Fibroblast of lung (primary cell): ENCODE measurements at places on chromosomes 6 and 20. TPM values are rescaled to one million over a fixed set of nuclear protein-coding genes. Genes with fewer than 3 reads are reported as not detected.

Gene ARMH2
- not detected in 2 replicates for total RNA-seq

Gene TRDN
- total RNA-seq: not detected in 2 replicates

Gene COMMD7
- total RNA-seq: 26.7 and 39.6 TPM in 2 replicates

Gene NRSN1
- total RNA-seq: not detected in 2 replicates

Gene SNPH
- total RNA-seq: 9.5 and 18.5 TPM in 2 replicates

Gene PSMA7
- 234 and 274 TPM in 2 replicates for total RNA-seq

Gene HDAC2
- 50.3 and 64.9 TPM in 2 replicates for total RNA-seq

Gene ADGRF1
- total RNA-seq: not detected in 2 replicates

GRCh38 chr6:88304520-88304919, 138.4 kb upstream of the CNR1 start:
- DNase-seq: no peak

- DNase-seq: peak; percentile 17
These were observed 44.9 kb downstream of the ADAT2 start for GRCh38 chr6:143405373-143406154.

GRCh38 chr6:12537389-12537788, 179.2 kb upstream of the PHACTR1 start:
- DNase-seq: no peak

DNA sequence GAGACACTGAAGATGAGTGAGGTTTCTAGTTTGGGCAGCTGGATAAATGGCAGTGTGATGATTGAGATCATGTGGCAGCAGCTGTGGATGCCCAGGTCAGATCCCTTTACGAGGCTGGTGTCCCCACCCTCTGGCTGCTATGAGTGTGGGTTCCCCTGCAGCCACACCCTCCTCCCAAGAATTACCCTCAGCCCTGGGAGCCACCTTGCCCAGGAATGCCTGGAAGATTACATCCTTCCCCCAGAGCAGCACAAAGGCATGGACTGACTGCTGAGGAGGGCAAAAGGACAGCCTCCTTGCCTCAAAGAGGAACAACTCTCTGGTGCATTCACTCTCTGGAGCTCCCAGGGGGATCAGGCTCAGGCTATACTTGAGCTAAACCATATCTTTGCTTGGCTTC, 15.0 kb upstream of the PKHD1 start:
- no peak for DNase-seq

- DNase-seq: no peak
These were observed 28.8 kb upstream of the VEGFA start for GRCh38 chr6:43740961-43741764.

GRCh38 chr20:46572153-46572552, 21.7 kb upstream of the OCSTAMP start:
- no peak for DNase-seq

DNA sequence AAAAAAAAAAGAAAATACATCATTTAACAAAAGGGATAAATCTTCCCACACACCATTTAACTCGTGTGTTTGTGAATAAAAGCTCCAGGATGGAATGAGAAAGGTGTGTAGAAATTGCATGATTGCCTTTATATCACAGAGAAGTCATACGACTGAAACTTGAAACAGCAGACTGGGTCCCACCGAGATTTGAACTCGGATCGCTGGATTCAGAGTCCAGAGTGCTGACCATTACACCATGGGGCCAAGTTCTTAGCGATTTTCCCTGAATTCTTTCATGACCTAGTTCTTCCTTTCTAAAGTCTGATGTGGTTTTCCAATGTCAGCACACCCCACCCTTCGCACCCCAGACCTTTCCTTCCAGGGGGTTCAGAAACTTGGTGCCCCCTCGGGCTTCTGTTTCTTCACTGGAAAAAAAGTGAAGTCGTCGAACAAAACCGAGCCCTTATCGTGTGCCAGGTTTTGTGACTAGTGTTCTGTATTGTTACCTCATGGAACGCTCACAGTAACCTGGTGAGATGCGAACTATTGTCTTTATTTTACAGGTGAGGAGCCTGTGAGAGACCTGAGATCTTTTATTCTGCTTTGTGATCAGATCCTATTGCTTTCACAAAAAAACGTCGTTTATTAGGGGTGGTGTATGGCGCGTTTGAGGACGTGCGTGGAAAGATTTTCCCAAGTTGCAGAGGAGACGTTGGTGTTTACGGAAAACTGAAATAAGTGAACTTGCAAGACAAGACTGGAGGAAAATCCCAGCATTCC, 120.8 kb downstream of the OR2B2 start:
- peak; percentile 79 for DNase-seq

DNA sequence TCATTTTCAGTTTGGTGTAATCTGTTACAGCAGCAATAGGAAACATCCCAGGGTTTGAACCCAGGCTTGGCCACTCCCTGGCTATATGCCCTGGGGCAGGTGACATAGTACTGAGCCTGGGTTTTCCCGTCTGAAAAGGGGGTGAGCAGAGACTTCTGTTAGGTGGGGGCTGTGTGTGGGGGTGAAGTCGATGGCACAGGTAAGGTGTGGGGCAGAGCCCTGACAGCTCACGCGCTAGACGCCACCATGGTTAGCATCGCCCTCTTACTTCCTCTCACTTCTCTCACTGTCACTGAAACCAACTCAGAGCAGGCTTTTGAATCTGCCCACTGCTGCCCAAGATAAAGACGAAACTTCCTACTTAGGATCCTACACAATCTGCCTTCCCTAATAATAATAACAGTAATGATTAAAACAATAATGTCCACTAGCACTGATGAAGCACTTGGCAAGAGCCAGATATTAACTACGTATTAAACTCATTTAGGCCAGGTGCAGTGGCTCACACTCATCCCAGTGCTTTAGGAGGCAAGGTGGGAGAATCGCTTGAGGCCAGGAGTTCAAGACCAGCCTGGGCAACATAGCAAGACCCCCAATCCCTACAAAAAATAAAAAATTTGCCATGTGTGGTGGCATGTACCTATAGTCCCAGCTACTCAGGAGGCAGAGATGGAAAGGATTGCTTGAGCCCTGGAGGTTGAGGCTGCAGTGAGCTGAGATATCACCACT, 117.9 kb upstream of the PTPN1 start:
- no peak for DNase-seq

DNA sequence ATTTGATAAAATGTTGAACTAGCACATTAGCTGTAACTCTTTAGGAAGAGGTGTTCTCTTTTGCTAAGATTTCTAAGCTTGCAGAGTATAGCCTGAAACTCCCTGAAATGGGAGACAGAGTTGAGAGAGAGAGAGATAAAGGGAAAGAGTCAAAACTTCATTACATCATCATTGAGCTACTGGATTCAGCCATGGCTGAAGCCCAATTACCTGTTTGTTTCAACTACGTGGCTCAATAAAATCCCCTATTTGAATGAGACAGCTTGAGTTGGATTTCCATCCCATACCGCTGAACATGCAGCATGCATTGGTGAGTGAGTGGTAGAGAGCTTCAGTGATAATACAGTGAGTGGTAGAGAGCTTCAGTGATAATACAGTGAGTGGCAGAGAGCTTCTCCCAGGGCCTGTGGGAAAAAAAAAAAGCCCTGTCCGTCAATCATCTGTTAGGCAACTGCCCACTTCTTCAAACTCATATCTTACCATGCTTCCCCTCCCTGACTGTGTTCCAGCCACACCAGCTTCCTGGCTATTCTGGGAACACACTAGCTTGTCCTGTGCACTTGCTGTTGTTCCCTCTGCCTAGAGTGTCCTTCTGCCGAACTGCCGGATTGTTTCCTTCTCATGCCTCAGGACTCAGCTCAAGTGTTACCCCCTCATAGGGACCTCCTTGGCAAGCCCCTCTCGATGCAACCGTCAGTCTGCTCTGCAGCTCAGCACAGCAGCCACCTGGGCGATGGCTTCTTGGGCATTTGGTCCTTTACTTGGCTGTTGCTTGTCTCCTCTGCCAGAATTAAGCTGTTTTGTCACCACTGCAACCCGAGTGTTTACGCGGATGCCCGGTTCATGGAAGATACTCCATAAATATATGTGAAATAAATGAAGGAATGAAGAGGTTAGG, 91.3 kb upstream of the EYA2 start:
- DNase-seq: no peak

- no peak for DNase-seq
These were observed 54.2 kb upstream of the FANCE start for GRCh38 chr6:35397806-35398418.

- no peak for DNase-seq
These were observed 254.7 kb downstream of the GMPR start for GRCh38 chr6:16493112-16493511.

GRCh38 chr20:21273755-21274386, 29.3 kb upstream of the XRN2 start:
- no peak for DNase-seq

GRCh38 chr6:168352096-168352495, 32.5 kb upstream of the DACT2 start:
- DNase-seq: no peak

GRCh38 chr6:69584913-69585729, 211.7 kb downstream of the LMBRD1 start:
- peak; percentile 23 for DNase-seq

DNA sequence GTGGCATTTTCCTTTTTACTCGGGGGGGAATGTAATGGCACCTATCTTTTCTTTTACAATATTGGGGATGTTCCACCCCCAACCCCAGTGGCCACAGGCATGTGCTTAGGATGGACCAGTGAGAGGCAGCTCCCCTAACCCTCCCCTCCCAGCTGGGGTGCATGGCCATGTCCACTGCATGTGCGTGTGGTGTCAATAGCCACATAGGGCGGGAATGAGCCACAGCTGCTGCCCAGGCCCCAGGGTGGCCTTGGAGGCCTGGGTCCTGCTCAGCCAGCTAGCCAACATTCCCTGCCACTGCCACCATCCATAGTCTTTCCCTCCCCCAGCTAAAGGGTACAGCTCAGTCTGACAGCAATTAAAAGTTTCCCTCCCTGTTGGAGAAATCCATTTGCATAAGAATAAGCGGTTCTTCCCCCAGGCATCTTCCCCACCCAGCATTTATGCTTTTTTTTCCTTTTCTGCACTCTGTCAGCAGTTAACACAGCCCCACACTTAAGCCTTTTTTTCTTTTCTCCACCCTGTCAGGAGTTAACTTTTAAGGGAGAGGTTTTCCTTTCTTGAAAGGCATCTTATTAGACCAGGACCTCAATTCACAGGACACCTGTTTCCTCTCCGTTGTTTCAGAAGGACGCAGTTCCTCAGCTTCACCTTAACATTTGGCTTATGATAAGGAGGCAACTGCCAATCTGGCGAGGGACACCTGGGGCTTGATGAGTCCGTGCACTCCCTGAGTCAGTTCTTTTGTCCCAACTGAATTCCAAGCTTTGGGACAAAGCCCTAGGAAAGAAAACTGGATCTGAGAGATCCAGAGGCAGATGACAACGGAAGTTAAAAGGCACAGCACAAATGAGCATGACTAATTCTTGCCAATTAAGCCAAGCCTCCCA, 121.4 kb downstream of the TPBG start:
- DNase-seq: no peak

DNA sequence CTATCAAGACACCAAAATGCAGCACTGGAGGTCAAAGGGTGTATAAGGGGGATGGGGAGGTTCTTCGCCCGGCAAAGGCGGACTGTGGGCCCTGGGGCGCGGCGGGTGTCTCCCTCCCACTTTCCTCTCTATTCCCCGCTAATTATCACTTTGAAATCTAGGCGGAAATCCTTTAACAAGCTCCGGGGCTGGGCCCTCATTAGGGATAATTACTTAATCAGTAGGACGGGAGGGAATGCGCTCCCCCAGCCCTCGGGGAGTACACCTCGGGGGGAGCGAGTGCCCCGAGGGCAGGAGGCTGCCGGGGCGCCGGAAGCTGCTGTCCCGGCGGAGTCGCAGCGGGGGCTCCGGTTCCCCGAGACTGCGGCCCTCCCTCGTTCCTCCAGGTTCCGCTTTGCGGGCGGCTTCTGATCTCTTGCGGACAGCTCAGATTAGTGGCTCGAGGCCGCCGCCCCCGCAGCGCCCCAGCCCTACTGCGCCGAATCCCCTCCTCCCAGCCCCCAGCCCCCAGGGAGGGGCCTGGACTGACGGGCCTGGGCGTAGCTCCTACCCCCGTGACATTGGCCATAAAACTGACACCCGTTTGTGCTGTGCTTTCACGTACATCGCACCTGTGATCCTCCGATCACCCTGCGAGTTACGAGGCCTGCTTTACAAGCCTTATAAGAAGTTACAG, 14.7 kb downstream of the MUCL3 start:
- peak; percentile 44 for DNase-seq

- peak; percentile 13 for DNase-seq
These were observed 748 bp upstream of the ATP9A start for GRCh38 chr20:51768759-51769517.

DNA sequence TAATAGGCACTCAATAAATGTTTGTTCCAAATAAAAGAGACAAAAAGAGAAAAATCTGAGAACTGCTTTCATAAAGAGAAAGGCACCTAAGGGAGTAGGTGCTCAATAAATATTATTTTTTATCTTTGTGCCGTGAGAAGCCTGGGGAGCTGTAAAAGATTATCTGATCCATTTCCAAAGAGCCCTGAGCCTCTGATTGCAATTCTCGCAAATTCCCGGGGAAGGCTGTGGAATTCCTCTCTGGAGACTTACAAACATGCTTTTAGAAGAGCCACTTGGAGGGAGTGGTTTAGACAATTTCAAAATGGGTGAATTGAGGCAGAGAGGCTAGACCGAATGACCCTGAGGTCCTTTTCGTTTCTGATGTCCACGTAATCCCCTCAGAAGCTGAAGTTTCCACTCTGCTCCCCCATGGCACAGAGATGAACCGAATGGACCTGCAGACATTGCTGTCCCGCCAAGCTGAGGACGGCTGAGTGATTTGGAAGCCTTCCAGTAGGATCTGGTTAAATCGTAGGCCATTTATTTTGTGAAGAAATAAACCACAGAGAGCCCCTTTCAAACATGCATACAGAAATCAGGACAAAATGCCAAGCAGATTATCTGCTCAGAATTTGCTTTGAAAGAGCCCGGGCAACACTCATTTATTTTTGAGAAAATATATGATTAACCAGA, 77.8 kb downstream of the PKHD1 start:
- no peak for DNase-seq

GRCh38 chr20:33788351-33789049, 22.6 kb upstream of the CHMP4B start:
- no peak for DNase-seq

- DNase-seq: no peak
These were observed 371.0 kb downstream of the TAF4 start for GRCh38 chr20:61694682-61695081.

DNA sequence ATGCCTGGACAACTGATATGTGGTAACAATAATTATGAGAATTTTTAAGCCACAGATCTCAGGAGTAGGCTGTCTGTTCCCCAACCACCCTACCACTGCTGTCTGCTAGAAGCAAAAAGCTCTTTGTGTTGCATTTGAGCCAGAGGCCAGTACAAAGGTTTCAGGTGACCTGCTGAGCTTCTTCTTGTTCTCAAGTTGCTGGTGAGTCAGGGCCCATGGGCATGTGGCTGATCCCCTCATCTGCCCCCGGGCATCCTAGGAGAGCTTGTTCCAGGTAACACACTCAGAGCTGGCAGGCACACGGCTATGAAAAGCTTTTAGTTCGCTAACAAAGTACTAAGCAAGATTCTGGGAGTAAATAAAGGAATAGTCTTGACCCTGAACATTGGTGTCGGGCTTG, 285.3 kb downstream of the CDC5L start:
- DNase-seq: no peak

GRCh38 chr6:52575502-52575892, 1.4 kb downstream of the TRAM2 start:
- DNase-seq: peak; percentile 37
